ENCODE measurements at places on chromosomes 12 and 14.

DNA sequence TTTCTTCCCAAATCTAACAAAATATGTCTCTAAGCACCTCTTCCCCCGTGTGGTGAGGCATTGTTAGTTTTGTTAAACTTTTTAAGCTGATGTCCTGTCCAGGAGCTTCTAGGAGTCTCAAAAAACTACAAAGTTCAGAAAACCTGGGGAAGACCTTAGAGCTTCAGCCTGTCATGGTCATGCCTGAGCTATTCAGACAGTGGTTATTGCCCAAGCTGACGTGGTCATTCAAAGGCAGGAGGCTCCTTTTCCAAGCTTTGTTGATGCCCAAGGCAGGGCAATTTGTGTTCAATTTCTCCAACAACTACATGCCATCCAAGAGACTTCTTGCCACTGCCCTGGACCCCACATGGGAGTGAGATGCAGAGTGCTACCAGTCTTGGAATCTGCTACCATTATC is 5.8 kb upstream of the LYZ start:
- H3K27ac ChIP-seq = no peak overlapping the region
- no peaks in the 10 kb centered on the region for H3K27me3 ChIP-seq
- H3K4me1 ChIP-seq = peaks cover 2% of the 10 kb centered on the region
- H3K4me3 ChIP-seq = no peak overlapping the region

- peak overlapping the region; percentile 95 for H3K4me3 ChIP-seq
- peaks cover 5% of the 10 kb centered on the region for H3K27me3 ChIP-seq
- peak overlapping the region; percentile 90 for H3K27ac ChIP-seq
- H3K4me1 ChIP-seq = peaks cover 21% of the 10 kb centered on the region
- H3K36me3 ChIP-seq = no peaks in the 10 kb centered on the region
- no peak for DNase-seq
These were observed 1.2 kb downstream of the SPTSSA start for GRCh38 chr14:34460841-34461240.

GRCh38 chr12:106953352-106954250 is 2.1 kb upstream of the TMEM263 start:
- H3K27ac ChIP-seq = no peak overlapping the region
- H3K4me3 ChIP-seq = no peak overlapping the region
- H3K36me3 ChIP-seq = peaks cover 3% of the 10 kb centered on the region
- no peak for DNase-seq
- peaks cover 11% of the 10 kb centered on the region for H3K27me3 ChIP-seq
- peaks cover 13% of the 10 kb centered on the region for H3K4me1 ChIP-seq

- H3K4me3 ChIP-seq = peak overlapping the region; percentile 77
These were observed 774 bp upstream of the MANSC4 start for GRCh38 chr12:27780612-27781408.

DNA sequence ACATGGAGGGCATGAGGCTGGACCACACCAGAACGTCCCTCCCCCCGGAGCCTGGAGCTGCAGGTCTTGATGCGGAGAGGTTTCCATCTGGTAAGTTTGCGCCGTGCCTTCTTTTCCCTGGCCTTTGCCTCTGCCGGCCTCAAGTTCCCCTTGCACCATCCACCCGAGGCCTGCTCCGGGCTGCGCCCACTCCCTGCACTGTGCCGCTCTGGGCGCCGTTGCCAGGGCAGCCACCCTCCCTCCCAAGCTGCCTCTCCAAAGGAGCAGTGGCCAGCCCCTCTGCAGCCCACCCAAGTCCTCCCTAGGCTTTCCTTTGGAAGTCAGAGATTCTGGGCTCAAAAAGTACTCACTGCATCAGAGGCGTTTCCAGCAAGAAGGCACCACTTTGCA is 46.2 kb upstream of the MEG3 start:
- H3K4me1 ChIP-seq = peaks cover 12% of the 10 kb centered on the region
- H3K4me3 ChIP-seq = no peak overlapping the region
- DNase-seq = no peak
- no peak overlapping the region for H3K27ac ChIP-seq
- no peaks in the 10 kb centered on the region for H3K36me3 ChIP-seq
- peaks cover 14% of the 10 kb centered on the region for H3K27me3 ChIP-seq

DNA sequence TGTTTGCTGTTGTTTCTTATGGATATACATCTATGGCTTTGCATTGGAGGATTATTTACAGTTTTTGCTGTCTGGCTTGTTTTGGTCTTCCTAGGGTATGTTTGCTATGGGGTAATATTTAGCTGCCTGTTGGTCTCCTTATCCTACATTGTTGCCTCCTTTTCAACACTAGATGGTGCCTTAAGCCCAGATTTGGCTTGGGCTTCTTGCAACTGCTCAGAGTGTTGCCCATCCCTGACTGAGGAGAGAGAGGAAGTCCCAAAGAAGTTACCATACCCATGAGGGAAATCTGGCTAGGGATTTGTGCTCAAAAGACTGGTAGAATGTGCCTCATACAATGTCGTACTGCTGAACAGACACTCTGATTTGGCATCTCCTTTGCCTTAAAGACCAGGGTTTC is 94.6 kb upstream of the MUCL1 start:
- no peaks in the 10 kb centered on the region for H3K27me3 ChIP-seq
- no peak overlapping the region for H3K27ac ChIP-seq
- H3K36me3 ChIP-seq = no peaks in the 10 kb centered on the region

- DNase-seq = no peak
- H3K4me1 ChIP-seq = peaks cover 15% of the 10 kb centered on the region
- H3K36me3 ChIP-seq = no peaks in the 10 kb centered on the region
- no peak overlapping the region for H3K27ac ChIP-seq
- H3K4me3 ChIP-seq = no peak overlapping the region
- H3K27me3 ChIP-seq = no peaks in the 10 kb centered on the region
These were observed 94.7 kb downstream of the DENND5B start for GRCh38 chr12:31496257-31496656.

GRCh38 chr12:122166422-122167349 is 7.3 kb downstream of the IL31 start:
- no peak overlapping the region for H3K27ac ChIP-seq
- H3K27me3 ChIP-seq = no peaks in the 10 kb centered on the region
- no peaks in the 10 kb centered on the region for H3K36me3 ChIP-seq

GRCh38 chr14:87712396-87713090 is 280.4 kb downstream of the GALC start:
- no peaks in the 10 kb centered on the region for H3K36me3 ChIP-seq
- DNase-seq = no peak
- H3K27me3 ChIP-seq = peaks cover 2% of the 10 kb centered on the region
- no peaks in the 10 kb centered on the region for H3K4me1 ChIP-seq
- H3K4me3 ChIP-seq = no peak overlapping the region
- H3K27ac ChIP-seq = no peak overlapping the region

DNA sequence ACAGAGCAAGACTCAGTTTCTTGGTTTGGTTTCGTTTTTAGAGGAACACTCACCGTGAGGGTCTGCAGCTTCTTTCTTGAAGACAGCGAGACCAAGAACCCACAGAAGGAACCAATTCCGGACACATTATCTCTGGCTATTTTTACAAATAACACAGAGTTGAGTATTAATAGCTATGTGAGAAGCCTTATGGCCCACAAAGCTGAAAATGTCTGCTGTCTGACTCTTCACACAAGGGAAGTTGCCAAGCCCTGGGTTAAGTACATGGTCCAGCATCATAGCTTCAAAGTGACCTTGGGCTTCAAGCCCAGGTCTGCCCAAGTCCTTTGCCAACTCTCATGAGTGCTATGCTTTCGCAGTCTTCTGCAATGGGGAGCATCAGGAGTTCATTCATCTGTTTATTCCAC is 2.6 kb upstream of the LGMN start:
- H3K36me3 ChIP-seq = peaks cover 3% of the 10 kb centered on the region
- H3K27me3 ChIP-seq = peaks cover 8% of the 10 kb centered on the region
- no peak overlapping the region for H3K4me3 ChIP-seq
- DNase-seq = no peak
- peaks cover 34% of the 10 kb centered on the region for H3K4me1 ChIP-seq
- no peak overlapping the region for H3K27ac ChIP-seq

DNA sequence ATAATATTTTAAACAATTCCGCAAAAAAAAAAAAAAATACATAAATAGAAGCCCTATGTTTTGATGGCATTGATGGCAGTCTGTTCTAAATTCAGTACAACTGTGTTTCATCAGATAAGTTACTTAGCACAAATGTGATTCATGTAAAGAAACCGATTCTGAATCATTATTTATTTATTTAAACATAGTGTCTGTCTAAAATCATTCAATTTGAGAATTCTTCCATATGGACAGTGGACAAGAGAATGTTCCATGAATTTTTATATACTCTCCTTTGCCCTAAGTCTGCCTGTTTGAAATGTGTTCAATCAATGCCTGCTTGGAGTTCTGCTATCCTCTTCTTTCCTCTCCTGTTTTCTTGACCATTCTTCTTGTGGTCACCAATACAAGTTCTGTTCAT is 126.5 kb downstream of the PDE3A start:
- no peaks in the 10 kb centered on the region for H3K36me3 ChIP-seq
- no peak overlapping the region for H3K4me3 ChIP-seq
- DNase-seq = no peak
- H3K27ac ChIP-seq = no peak overlapping the region
- H3K27me3 ChIP-seq = no peaks in the 10 kb centered on the region

DNA sequence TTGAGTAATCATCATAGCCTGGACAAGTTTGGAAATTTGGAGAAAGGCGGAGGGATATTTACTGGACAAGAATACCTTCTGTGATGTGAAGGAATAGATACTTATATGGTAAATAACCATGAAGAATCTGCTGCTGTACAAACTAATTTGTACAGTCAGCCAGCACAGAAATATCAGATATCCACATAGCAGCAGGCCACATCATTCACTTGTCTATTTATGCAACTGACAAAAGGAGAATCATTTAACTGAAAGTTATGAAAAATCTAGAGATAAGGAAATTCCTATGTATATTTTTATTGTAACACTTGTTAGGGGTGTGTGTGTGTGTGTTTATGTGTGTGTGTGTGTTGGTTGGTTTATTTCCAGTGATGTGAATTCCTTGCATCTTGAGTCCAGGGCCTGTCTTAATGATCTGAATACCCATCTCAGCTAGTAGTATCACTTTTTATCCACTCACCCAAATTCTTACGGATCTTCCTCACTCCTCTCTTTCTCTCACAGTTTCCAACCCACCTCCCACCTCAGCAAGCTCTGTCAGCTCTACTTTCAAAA is 10.5 kb upstream of the LRIG3 start:
- H3K36me3 ChIP-seq = no peaks in the 10 kb centered on the region
- H3K4me3 ChIP-seq = no peak overlapping the region
- no peak overlapping the region for H3K27ac ChIP-seq
- DNase-seq = no peak

GRCh38 chr14:50001151-50001998 is 108.5 kb downstream of the ARF6 start:
- H3K27me3 ChIP-seq = peaks cover 8% of the 10 kb centered on the region
- no peak overlapping the region for H3K27ac ChIP-seq
- no peak for DNase-seq

DNA sequence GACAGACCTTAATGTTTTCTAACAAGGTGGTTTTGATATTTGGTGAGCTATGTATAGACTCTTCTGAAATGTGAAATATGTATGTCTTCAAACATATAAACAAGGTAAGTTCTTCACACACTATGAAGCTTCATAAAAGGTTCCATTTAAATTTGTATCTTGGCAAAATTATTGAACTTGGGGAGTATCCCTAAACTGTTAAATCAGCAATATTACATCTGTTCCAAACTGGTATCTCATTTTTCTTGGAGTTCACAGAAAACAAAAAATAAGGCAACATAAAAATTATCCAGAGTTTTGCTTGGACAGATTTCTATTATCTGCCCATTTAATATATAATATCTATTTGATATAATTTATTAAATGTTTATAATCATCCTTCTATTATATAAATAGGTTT is 62.4 kb downstream of the TAOK3 start:
- no peaks in the 10 kb centered on the region for H3K27me3 ChIP-seq
- H3K36me3 ChIP-seq = no peaks in the 10 kb centered on the region
- no peak for DNase-seq

- H3K36me3 ChIP-seq = peaks cover 30% of the 10 kb centered on the region
- H3K4me3 ChIP-seq = no peak overlapping the region
These were observed 66.0 kb upstream of the GTF2A1 start for GRCh38 chr14:81286574-81287370.

Measured in endothelial cell (in vitro differentiated cells).